ENCODE measurements at places on chromosomes 16 and 17. TPM values are rescaled to one million over a fixed set of nuclear protein-coding genes. Genes with fewer than 3 reads are reported as not detected.

DNA sequence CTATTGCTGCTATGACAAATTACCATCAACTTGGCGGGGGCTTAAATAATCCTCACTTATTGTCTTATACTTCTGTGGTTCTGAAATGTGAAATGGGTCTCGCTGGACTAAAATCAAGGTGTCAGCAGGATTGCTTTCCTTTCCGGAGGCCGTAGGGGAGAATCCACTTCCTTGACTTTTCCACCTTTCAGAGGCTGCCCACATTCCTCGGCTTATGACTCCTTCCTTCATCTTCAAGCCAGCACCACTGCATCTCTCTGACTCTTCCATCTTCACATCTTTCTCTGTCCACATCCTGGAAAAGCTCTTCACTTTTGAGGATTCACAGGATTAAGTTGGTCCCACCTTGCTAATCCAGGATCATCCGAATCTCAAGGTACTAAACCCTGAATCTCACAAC, 217.8 kb downstream of the GRIN2A start:
- DNase-seq, result no peak

DNA sequence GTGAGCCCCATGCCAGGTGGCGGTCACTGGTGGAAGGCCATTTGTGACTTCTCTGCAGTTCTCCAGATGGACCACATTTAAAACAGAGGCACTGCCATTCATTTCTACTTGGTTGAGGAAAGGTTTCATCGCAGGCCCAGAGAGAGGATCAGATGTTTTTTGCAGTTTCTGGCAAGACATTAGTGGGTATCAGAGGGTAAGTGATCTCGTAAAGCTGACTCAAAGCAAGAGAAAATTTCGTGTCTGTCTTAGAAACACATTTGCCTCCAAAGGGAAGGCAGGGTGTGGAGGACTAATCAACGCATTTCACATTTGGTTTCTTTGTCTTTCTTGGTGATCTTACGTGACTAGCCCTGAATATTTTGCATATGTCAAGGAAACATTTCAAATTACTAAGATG, 81.8 kb downstream of the PRKCB start:
- no peak for DNase-seq

DNA sequence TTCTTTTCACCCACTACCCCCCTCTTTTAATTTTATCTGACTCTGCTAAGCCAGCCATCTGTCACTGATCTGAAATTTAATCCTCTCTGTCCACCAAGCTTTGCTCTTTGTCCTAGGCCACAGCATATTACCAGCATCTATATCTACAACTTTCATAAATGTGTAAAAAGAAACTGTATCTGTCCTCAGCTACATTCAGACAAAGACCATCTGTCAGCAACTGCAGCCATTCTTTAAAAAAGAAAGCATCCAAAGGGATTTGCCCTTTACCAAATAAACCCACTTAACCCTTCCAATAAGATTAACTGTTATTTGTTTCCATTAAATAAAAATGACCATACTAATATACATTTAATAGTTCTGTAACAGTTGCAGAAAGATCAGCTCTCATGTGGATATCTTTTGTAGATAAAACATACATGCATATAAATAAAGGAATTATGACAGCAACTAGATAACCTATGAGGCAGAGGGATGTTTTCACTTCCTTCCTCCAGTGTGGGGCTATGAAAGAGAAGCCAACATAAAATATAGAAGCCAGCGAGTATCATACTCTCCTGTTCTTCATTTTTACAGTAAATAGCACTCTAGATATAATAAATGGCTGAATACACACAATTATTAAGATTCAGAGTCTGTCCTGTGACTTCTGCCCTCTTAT, 602.5 kb upstream of the SALL1 start:
- no peak for DNase-seq

DNA sequence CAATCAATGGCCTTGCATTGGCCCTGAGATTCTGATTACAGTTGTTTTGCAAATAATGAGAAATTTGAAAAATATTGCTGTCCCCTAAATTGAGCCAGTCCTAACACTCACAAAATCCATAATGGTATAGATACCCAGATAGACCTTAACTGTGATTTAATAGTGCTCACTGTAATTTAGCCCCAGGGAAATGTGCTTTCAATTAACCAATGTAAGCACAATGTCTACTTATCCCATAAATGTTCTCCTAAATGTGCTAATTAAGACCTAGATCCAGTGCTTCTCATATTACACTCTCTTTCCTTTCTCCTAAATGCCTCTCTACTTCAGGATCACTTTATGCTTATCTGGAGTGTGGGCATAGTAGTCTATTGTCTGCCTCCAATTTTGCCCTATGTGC, 417.8 kb upstream of the CCL2 start:
- no peak for DNase-seq

DNA sequence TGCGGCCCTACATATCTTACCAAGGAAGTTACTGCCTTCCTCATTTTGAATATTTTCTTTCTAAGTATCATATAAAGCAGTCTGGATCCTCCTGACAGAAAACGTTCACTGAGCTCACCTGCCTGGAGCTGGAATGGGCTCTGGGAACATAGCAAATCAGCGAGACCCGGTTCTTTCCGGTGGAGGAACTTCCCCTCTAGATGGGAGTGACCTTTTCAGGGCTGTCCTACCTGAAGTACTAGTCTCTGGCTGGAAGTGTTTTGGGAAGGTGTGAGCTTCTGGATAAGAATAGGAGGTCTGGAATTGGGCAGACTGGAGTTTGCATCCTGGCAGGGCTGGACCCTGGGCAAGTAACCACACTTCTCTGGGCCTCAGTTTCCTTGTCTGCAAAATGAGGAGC, 79.3 kb downstream of the SDR42E1 start:
- no peak for DNase-seq

DNA sequence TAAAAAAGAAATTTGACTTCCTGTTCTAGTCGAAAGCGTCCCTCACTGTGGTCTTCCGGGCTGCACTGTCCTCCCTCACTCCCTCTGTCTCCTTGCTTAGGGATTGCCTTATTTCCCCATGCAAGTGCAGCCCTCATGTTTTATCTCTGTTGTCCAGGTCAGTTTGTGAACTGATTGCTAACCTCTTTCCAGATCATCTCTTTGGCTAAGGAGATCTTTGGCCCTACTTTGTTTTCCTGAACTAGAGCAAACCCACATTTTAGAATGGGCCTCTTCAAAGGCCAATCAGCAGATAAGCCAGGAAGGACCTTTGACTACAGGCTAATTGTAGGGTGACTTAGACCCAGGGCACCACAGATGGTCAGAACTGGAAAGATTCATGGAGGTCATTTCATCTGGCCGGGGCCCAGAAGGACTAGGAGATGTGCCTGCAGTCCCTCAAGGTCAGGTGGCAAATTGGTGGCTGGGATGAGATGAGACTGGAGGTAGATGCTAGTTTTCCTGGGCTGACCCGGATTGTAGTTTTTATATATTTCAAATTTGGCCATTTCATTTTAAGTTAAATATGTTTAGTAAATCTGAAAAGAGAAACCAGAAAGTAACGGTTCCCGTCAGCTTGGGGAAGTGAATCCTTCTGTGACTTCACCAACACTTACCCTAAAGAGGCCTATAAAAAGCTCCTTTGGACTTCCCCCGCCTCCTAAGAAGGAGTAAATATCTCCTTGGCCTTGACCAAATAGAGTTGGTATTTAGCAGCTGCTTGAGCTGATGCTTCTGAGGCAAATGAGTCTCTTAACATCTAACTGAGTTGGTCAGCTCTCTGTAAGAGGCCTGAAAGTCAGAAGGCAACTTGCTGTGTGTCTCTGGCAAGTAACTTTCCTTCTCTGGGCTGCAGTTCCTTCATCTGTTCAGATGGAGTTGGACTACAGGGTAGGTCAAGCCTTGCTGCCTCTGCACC, 6.2 kb upstream of the SLC25A19 start:
- DNase-seq, result no peak

- no peak for DNase-seq
Measured at GRCh38 chr16:66020046-66020445, 346.4 kb upstream of the CDH5 start.

GRCh38 chr17:30720013-30720471, 104.5 kb downstream of the CRLF3 start:
- peak; percentile 36 for DNase-seq

GRCh38 chr16:73047536-73048291, at the start of gene ZFHX3:
Gene ZFHX3, minus strand, starts transcription at chr16:73048128. Its CDS starts 87,983 bp downstream, at chr16:72960145.
- peak; percentile 86 for DNase-seq

IL21R gene
- 0.33 TPM for total RNA-seq

FAM171A2 gene
- 0.20 TPM for total RNA-seq

AMZ2 gene
- 21.1 TPM for total RNA-seq

AGRP gene
- not detected for total RNA-seq

KRT20 gene
- total RNA-seq, result 0.40 TPM

Measured in left lobe of liver (tissue), 2 donors.